NCI-H187 (cell line): ENCODE measurements at places on chromosomes 12 and 14.

GRCh38 chr12:103571286-103571685, 15.8 kb upstream of the STAB2 start:
- peak; percentile 11 for DNase-seq

GRCh38 chr12:57837864-57838562, 8.5 kb downstream of the CTDSP2 start:
- DNase-seq: peak; percentile 41

- no peak for DNase-seq
These were observed 32.0 kb downstream of the EAPP start for GRCh38 chr14:34507459-34507858.

GRCh38 chr12:108232565-108232964, 103.5 kb downstream of the WSCD2 start:
- DNase-seq: no peak

DNA sequence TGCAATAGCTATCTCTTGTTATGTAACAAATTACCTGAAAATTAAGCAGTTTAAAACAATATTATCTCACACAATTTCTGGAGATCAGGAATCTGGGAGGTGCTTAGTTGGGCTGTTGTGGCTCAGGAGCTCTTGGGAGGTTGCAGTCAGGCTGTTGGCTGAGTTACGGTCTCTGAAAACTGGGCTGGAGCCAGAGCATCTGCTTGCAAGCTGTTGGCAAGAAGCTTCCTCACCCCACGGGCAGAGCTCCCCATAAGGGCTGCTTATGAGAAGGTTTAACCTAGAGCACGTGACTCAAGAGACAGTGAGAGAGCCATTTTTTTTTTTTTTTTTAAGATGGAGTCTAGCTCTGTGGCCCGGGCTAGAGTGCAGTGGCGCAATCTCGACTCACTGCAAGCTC, 346.8 kb downstream of the ATP23 start:
- no peak for DNase-seq

- DNase-seq: no peak
These were observed 96.5 kb downstream of the BCAT1 start for GRCh38 chr12:24852420-24852819.

GRCh38 chr12:3225796-3226180, 148.6 kb downstream of the TSPAN9 start:
- DNase-seq: no peak

DNA sequence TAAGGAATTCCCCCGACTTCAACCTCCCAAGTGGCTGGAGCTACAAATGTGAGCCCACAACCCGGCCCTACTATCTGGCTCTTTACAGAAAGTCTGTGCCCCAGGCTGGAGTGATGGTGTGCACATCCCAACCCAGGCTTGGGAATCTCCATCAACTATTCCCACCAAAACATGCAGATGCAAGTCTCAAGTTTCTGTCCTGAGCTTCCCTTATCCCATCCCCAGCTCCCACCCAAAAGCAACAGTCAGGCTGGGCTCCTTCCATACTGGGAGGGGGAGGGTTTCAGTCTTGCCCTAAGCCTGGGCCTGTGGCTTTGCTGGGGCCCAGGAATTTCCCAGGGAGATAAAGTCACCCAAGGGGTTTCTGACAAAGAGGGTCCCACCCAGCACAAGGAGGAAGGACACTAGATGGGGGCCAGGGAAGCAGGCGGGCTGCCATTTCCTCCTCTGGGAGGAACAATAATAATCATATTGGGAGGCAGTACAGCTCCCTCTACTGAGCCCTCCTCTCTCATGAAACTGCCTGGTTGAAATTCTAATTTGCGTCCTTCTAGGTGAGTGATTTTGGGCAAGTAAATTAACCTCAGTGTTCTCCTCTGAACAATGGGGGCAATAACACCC, 8.0 kb downstream of the SLC8B1 start:
- no peak for DNase-seq

DNA sequence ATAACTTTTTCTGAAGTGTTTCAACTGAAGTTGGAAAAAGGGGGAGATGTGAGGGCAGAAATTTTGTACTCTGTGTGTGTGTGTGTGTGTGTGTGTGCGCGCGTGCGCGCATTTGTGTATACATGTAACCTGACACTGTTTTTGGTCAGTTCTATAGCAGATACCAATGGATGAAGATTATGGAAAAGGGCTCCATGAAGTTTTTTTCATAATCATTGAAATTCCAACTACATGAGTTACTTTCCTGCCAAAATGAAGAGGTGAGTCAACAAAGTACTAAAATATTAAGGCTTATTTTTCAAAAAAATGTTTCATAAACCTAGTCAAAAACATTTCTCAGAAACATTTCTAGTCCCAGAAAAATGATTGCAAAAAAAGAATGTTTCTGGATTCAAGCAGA, 25.7 kb upstream of the CERS5 start:
- DNase-seq: no peak

DNA sequence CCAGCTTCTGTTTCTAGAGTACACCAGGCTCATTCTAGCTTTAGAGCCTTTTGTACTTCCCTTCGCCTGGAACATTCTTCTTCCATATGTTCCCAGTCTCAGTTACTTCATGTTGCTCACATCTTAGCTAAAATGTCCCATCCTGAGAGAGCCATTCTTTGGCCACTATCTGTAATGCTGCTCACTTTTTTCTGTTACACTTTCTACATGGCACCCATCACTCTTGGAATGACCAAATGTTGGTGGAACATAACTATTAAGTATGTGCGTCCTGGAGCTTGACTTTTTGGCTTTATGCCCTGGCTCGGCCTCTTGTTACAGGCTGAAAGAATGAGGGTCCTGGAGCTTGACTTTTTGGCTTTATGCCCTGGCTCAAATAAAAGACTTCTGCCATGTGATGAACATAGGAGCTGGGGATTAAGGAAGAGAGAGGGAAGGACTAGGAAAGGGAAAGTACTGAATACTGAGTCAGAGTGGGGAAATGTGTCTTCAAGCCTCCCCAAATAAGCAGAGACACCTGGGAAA, 442.9 kb upstream of the ATP2B1 start:
- DNase-seq: no peak

DNA sequence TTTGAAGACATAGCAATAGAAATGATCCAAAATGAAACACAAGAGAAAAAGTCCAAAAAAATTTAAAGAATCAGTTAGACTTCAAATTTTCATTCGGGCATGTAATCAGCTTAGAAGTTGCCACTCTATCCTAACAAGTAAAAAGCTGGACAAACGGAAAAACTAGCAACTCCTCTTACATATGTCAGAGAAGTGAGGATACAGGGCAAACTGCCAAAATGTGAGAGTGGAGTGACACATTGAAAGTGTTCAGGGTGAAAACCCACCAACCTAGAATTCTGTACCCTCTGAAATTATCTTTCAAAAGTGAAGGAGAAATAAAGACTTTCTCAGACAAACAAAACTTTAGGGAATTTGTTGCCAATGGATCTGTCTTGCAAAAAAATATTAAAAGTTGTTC, 42.0 kb upstream of the CHPT1 start:
- DNase-seq: no peak

DNA sequence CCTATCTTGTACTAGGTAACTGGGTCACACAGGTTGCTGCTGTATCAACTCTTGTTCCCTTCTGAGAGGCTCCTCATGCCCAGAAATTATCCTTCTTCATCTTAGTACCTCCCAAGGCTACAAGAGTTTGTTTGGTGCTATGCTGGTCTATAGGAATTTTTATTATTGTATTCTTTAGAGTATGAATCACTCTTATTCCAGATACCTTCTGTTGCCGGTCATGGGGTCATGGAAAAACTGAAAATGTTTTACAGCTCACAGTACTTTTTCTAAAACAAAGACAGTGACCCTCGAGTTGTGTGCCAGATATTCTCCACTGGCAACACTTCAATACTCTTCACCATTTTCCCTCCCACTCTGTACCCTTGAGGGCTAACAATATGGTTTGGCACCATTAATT, 1598.0 kb upstream of the TMEM132C start:
- no peak for DNase-seq

- no peak for DNase-seq
These were observed 239.8 kb downstream of the CACNA1C start for GRCh38 chr12:2292560-2292959.
